ENCODE measurements at places on chromosomes 2 and 18.

- DNase-seq, result no peak
Measured at GRCh38 chr2:230269715-230270114, 44.2 kb downstream of the SP140 start.

- no peak for DNase-seq
Measured at GRCh38 chr2:159617646-159618045, 1.3 kb upstream of the BAZ2B start.

- DNase-seq, result no peak
Measured at GRCh38 chr2:226066873-226067272, 667.4 kb downstream of the NYAP2 start.

DNA sequence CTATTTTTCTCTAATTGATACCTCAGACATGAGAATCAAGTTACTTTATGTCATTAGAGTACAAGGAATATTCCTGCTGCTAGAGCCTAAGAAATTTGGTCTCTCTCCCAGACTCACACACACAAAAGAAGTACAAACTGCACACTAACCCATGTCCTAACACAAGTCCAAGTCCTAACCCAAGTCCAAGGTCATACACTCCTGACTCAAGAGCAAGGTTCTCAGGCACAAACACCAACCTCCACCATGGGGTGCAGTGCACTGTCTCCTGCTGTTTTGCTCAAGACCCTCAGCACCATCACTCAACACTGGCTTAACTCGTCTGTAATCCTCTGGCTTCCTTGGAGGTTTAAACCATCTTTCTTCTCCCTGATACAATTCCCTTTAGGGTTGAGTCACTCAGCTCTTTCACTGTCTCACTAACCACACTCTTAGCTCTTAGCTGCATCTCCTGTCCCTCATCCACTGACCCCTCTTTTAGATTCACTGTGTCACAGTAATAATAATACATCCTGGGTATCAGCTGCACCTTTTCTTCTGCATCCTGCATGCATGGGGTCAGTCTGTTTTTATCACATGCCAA lies 129.8 kb downstream of the BCL2L11 start:
- no peak for DNase-seq

DNA sequence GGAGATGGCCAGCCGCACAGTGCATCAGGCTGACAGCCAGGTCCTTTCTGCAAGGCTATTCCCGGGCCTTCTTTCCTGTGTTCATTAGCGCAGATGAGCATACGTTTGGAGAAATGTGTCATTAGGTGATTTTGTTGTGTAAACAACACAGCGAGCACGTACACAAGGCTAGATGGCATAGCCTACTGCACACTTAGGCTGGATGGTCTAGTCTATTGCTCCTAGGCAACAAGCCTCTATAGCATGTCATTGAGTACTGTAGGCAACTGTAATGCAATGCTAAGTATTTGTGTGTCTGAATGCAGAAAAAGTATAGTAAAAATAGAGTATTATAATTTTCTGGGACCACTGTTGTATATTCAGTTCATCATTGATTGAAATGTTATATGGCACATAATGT lies 50.9 kb upstream of the PHLPP1 start:
- DNase-seq, result no peak

Data from SIG-M5 (cell line).